ENCODE measurements at places on chromosomes 3 and 15. TPM values are rescaled to one million over a fixed set of nuclear protein-coding genes. Genes with fewer than 3 reads are reported as not detected.

CCDC13 gene
- total RNA-seq, result 2.7 TPM

CERS3 gene
- total RNA-seq, result 0.74 TPM

SNTN gene
- not detected for total RNA-seq

ISG20 gene
- not detected for total RNA-seq

TLR9 gene
- total RNA-seq, result not detected

UROC1 gene
- total RNA-seq, result not detected

ZDHHC23 gene
- total RNA-seq, result 6.4 TPM

TICRR gene
- 1.2 TPM for total RNA-seq

IL20RB gene
- total RNA-seq, result 0.25 TPM

CD200 gene
- 46.2 TPM for total RNA-seq

MCF2L2 gene
- total RNA-seq, result 32.5 TPM

ACAD11 gene
- 17.5 TPM for total RNA-seq

PLIN1 gene
- under 0.01 TPM for total RNA-seq

ST8SIA2 gene
- total RNA-seq, result 77.4 TPM

THRB gene
- 54.1 TPM for total RNA-seq

DLL4 gene
- 3.4 TPM for total RNA-seq

FEZF2 gene
- total RNA-seq, result 15.2 TPM

MYO1E gene
- 13.8 TPM for total RNA-seq

DHFR2 gene
- 8.1 TPM for total RNA-seq

THUMPD3 gene
- total RNA-seq, result 60.2 TPM

NANOGP8 gene
- 0.25 TPM for total RNA-seq
